ENCODE measurements at places on chromosomes 4 and X.
A peak's percentile ranks its signal among the peaks of the same experiment; 100 is the strongest.

DNA sequence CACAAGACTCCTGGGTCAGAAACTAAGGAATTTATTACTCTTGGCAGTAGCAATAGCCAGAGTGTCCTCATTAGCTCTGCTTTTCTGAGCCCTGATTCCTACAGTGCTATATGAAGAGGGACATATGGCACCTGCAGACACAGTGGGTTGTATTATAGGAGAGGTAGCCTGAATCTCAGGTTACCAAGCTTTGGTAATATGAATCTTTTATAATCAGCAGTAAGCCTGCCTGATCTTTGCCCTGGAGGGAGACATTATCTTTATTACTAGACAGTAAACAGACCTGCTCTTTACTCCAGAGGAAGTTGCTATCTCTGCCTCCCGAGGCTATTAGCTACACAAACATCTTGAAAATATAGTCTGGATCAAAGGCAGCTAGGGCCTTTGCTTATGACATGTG lies 62.5 kb upstream of the HOPX start:
- DNase-seq, result no peak
- H3K4me3 ChIP-seq, result no peak overlapping the region
- no peaks in the 10 kb centered on the region for H3K4me1 ChIP-seq
- no peak overlapping the region for H3K27ac ChIP-seq
- no peaks in the 10 kb centered on the region for H3K27me3 ChIP-seq

GRCh38 chrX:42535233-42535632 lies 242.7 kb downstream of the PPP1R2C start:
- DNase-seq, result no peak
- no peaks in the 10 kb centered on the region for H3K36me3 ChIP-seq
- H3K27me3 ChIP-seq, result no peaks in the 10 kb centered on the region
- no peak overlapping the region for H3K4me3 ChIP-seq

DNA sequence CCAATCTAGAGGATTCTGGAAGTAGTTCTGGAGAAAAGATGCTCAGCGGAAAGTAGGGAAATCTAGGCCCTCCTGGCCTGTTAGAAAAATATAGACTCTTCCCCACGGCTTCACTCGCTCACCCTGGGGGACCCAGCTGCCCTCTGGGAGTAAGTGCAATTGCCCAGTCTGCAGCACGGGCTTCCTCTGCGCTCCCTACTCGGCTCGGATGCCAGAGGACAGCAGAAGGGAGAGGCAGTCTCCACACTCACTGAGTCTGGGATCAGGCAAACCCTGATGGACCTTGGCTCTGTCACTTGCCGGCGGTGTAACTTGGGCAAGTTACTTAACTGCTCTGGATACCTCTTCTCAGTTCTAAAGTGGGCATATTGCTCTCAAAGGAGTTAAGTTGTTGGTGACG lies 2.1 kb downstream of the SHISA3 start:
- H3K27me3 ChIP-seq, result peaks cover 83% of the 10 kb centered on the region
- peak; percentile 2 for DNase-seq
- H3K36me3 ChIP-seq, result no peaks in the 10 kb centered on the region
- H3K4me1 ChIP-seq, result peaks cover 40% of the 10 kb centered on the region
- H3K4me3 ChIP-seq, result peak overlapping the region; percentile 95

DNA sequence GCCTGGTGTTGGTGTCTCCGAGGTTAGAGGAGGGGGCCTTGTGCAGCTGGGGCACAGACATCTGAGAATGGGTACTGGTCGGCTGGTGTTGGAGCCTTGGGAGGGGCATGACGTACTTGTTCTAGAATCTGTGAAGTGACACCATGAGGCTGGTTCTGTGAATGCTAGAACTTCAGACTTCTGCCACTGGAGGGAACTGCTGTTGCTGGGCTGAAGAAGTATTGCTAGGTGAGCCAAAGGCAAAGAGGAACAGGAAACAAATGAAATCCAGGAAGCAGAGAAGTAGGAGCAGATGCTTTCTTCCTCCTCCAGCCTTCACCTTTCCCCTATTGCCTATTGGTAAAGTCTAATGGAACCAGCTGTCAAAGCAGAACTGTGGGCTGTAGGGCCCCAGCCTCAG lies 120.9 kb upstream of the DDIT4L start:
- no peak overlapping the region for H3K4me3 ChIP-seq
- H3K4me1 ChIP-seq, result no peaks in the 10 kb centered on the region
- H3K27me3 ChIP-seq, result no peaks in the 10 kb centered on the region
- DNase-seq, result no peak
- no peak overlapping the region for H3K27ac ChIP-seq

GRCh38 chr4:13415068-13415785 lies 68.9 kb downstream of the RAB28 start:
- H3K4me3 ChIP-seq, result no peak overlapping the region
- H3K4me1 ChIP-seq, result peaks cover 16% of the 10 kb centered on the region
- no peaks in the 10 kb centered on the region for H3K27me3 ChIP-seq
- peaks cover 38% of the 10 kb centered on the region for H3K36me3 ChIP-seq
- H3K27ac ChIP-seq, result no peak overlapping the region

DNA sequence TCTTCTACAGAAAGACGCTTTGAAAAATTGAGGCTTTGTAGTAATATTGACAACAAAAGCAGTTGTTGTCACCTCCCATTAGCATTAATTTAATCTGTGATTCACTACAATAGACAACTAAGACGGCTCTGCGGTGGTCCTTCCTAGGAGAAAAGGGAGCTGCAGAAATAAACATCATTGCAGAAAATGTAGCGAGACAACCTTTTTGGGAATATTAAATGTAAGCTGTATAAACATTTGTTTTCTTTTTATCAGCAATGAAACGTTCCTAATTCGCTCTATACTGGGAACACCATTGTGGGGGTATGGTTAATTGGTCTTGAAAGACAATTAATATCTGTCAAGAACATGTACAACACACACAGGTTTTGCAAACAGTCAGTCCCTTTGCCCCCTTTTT lies 583.3 kb upstream of the TENM3 start:
- H3K4me1 ChIP-seq, result peaks cover 40% of the 10 kb centered on the region
- H3K27me3 ChIP-seq, result no peaks in the 10 kb centered on the region
- H3K27ac ChIP-seq, result no peak overlapping the region
- no peaks in the 10 kb centered on the region for H3K36me3 ChIP-seq

DNA sequence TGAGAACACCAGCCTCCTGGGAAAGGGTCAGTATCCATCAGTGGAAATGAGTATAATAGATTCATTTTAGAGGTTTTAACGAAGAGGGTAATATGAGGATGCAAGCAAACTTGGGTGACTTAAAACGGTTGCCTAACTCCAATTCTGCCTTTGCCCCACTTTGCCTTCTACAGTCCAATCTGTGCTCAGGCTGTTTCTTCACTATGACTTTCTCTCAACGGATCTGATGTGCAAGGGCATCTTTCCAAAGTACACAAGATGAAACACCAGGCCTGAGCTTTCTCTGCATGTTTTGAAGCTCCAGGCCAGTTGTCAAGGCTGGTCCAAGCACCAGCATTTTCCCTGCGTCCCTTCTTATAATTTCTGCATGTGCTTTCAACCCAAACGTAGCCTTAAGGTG lies 68.0 kb upstream of the TMEM164 start:
- H3K27ac ChIP-seq, result no peak overlapping the region
- H3K27me3 ChIP-seq, result no peaks in the 10 kb centered on the region
- DNase-seq, result no peak
- H3K4me3 ChIP-seq, result no peak overlapping the region
- no peaks in the 10 kb centered on the region for H3K4me1 ChIP-seq
- no peaks in the 10 kb centered on the region for H3K36me3 ChIP-seq

- no peaks in the 10 kb centered on the region for H3K27me3 ChIP-seq
- no peak overlapping the region for H3K4me3 ChIP-seq
- no peaks in the 10 kb centered on the region for H3K4me1 ChIP-seq
- H3K27ac ChIP-seq, result no peak overlapping the region
- DNase-seq, result no peak
Observed at GRCh38 chr4:161249779-161250440, 913.9 kb downstream of the FSTL5 start.

DNA sequence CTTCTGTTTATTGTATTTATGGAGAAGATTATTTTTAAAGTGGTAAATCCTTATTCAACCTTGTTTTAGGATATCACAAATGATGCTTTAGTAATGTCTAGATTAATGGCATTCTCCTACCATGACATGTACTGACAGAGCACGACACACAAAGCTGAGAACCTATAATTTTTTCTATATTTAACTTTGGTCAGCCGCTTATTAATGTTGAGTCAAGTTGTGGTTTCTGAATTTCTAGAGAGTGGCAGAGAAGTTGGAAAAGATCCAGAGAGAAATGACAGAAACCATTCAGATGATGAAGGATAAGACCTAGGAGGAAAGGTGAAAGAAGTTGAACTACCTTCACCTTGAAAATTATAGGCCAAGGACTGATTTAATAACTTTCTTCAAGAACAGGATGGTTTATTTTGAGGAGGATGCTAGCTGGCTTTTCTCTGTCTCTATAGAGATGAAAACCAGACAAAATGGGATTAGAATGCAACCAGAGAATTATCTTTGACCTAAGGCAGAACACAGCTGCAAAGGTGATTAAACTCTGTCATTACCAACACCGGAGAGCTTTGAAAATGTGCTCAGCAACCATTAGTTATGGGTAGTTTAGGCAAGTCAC lies 62.6 kb upstream of the TSPAN5 start:
- H3K4me3 ChIP-seq, result no peak overlapping the region
- DNase-seq, result no peak
- peaks cover 5% of the 10 kb centered on the region for H3K36me3 ChIP-seq
- no peak overlapping the region for H3K27ac ChIP-seq
- no peaks in the 10 kb centered on the region for H3K4me1 ChIP-seq
- no peaks in the 10 kb centered on the region for H3K27me3 ChIP-seq

- peaks cover 34% of the 10 kb centered on the region for H3K36me3 ChIP-seq
- H3K4me1 ChIP-seq, result peaks cover 11% of the 10 kb centered on the region
- H3K27ac ChIP-seq, result no peak overlapping the region
- no peak overlapping the region for H3K4me3 ChIP-seq
- DNase-seq, result no peak
Observed at GRCh38 chr4:153507310-153508073, 41.3 kb downstream of the TMEM131L start.

DNA sequence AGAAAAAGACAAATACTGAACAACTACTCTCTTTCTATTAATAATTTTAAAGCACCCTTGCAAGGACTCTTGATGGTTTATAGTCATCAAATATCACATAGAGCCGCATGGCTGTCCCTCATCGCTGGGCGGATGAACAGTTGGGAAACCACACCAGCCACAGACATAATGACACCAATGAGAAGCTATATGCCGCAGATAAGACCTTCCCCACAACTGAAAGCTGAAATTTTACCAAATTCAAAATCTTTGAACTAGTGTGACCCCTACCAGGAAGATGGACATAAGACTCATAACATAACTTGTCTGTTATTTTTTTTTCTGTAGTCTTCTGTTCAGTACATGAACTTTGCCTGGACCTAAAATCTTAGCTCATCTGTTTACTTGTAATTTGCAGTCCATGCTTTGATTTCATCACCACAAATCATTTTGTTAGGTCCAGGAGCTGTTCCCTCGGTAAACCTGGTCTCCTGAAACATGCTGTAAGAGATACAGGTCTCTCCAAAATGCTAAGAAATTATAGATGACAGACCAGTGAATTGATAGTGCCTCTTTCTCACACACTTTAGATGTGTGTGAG lies 157.3 kb upstream of the RAPGEF2 start:
- H3K27ac ChIP-seq, result no peak overlapping the region
- H3K36me3 ChIP-seq, result no peaks in the 10 kb centered on the region
- no peak for DNase-seq
- no peaks in the 10 kb centered on the region for H3K4me1 ChIP-seq
- H3K27me3 ChIP-seq, result no peaks in the 10 kb centered on the region

DNA sequence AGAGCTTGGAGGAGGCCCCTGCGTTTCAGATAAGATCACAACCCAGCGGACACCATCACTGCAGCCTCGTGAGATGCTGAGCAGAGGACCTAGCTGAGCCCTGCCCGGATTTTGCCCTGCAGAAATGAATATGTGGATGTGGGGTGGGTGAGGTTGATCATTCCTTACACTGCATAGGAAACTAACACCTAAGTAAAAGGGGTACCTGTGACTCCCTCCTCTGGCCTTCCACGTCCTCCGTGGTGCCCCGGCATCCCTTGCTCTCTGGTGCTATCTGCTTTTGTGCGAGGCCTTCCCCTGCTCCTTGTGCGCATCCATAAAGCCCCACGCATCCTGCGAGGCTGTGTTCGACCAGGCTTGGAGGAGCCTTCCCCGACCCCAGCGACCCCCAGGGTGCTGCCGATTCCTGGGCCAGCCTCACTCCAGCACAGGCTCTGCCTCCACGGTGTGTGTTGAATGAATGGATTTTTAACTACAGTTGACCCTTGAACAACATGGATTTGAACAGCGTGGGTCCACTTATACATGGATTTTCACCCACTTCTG lies 25.6 kb upstream of the GPR78 start:
- no peaks in the 10 kb centered on the region for H3K4me1 ChIP-seq
- no peak for DNase-seq
- no peaks in the 10 kb centered on the region for H3K36me3 ChIP-seq
- H3K4me3 ChIP-seq, result no peak overlapping the region
- H3K27me3 ChIP-seq, result peaks cover 4% of the 10 kb centered on the region
- H3K27ac ChIP-seq, result peak overlapping the region; percentile 17

DNA sequence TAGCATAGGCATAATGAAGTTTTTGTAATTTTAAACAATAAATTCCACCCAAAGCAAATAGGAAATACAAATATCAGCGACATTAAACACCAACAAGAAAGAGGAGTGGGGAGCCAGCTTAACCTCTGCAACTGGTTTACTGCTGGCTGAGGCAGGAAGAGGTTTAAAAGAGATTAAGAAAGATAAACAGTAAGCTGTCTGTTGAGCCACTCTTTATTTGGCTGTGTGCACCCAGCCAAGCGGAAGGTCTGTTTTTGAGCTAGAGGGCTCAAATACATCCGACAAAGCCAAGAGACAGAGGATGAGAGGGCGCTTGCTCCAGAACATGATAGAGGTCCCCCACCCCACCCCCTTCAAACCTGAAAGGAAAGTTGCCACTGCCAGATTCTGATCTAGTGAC lies 191.4 kb downstream of the MGST2 start:
- H3K4me1 ChIP-seq, result peaks cover 53% of the 10 kb centered on the region
- peak overlapping the region; percentile 55 for H3K4me3 ChIP-seq
- H3K27me3 ChIP-seq, result no peaks in the 10 kb centered on the region
- H3K27ac ChIP-seq, result peak overlapping the region; percentile 12
- peaks cover 4% of the 10 kb centered on the region for H3K36me3 ChIP-seq

- no peaks in the 10 kb centered on the region for H3K27me3 ChIP-seq
- H3K36me3 ChIP-seq, result no peaks in the 10 kb centered on the region
- H3K27ac ChIP-seq, result no peak overlapping the region
- no peak for DNase-seq
- no peak overlapping the region for H3K4me3 ChIP-seq
Observed at GRCh38 chr4:83556816-83557215, 20.9 kb downstream of the GPAT3 start.

- peaks cover 5% of the 10 kb centered on the region for H3K4me1 ChIP-seq
- H3K27me3 ChIP-seq, result no peaks in the 10 kb centered on the region
- no peak overlapping the region for H3K27ac ChIP-seq
- H3K36me3 ChIP-seq, result peaks cover 4% of the 10 kb centered on the region
Observed at GRCh38 chr4:5504486-5504885, 203.9 kb downstream of the EVC2 start.

DNA sequence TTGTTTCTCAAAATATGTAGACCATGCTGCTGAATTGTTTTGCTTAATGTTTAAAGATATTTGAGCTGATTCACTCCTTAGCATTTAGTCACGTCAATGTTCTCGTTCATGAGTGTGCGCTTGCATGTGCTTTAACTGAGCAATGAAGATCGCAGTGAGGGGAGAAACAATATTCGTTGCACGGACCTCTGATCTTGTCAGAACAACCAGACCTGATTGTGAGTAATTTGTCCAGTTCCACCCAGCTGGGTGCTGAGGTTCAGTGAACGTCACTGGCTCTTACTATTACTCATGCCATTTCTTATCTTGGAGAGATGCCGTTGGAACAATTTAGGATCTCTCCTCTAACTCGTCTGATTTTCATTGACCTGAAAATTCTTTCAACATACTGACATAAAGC lies 15.0 kb upstream of the PRKX start:
- H3K27ac ChIP-seq, result no peak overlapping the region
- no peaks in the 10 kb centered on the region for H3K36me3 ChIP-seq
- DNase-seq, result no peak
- no peaks in the 10 kb centered on the region for H3K27me3 ChIP-seq

Measured in neural crest cell (in vitro differentiated cells).